ENCODE measurements at places on chromosomes 12 and 14. TPM values are rescaled to one million over a fixed set of nuclear protein-coding genes. Genes with fewer than 3 reads are reported as not detected.

DNA sequence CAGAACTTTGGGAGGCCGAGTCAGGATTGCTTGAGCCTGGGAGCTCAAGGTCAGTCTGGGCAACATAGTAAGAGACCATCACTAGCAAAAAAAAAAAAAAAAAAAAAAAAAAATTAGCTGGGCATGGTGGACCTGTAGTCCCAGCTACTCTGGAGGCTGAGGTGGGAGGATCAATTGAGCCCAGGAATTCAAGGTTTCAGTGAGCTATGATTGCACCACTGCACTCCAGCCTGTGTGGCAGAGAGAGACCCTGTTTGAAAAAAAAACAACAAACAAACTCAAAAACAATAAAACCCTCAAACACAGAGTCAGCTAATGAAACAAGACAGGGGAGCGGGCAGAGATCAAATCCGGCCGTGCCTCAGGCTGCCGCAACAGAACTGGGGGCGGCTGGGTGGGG is 41.7 kb upstream of the DLK1 start:
- DNase-seq: no peak

Gene PROX2
- 0.01 TPM for polyA plus RNA-seq

DNA sequence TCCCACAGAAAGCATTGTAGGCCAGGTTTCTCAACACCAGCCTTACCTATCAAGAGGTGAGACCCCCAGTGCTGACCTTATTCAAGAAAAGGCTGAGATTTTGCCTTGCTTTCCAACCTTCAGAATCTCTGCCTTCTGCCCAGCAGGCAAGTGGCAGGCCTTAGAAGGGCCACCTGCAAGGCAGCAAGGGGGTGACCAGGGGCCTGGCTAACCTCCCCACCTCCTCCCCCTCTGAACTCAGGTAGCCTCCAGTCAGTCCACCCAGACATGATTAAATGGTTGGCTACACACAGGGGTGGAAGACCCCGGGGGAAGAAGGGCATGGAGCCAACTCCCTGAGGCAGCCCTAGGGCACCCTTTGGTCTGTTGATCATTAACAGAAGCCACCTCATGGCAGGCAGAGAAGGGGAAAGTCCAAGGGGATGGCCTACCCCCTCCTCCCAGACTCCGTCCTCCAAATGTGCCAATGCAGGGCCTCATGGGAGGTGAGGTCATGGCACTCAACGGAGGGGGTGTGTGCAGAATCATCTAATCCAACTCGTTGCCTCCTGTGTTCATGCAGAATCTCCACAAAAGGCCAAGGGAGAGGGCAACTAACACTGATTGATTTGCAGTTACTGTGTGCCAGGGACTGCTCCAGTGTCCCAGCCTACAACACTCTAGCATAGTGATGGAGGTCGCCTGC is 8.5 kb downstream of the ZFP36L1 start:
- peak; percentile 47 for DNase-seq

GRCh38 chr14:77375973-77376770 is 722 bp downstream of the TMED8 start:
- peak; percentile 7 for DNase-seq

GRCh38 chr14:104554608-104555429 is 24.7 kb upstream of the C14orf180 start:
- DNase-seq: no peak

GRCh38 chr12:109291521-109292341 is 17.4 kb downstream of the FOXN4 start:
- peak; percentile 41 for DNase-seq

DNA sequence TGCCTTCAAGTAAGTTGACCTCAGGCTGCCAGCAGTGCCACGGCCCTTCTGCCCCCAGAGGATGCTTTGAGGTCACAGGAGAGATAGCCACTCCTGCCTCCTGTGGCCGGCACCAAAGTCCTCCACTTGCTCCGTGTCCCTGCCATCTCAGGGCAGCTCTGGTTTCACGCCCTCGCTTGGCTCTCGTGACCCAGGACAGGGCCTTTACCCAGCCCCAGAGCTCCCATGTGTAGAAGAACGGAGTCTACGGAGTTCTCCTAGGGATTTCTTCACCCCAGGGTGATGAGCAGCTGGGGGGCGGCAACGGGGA is 178.1 kb downstream of the ADGRD1 start:
- DNase-seq: no peak

GRCh38 chr14:99511421-99512109 is 30.4 kb downstream of the CCNK start:
- peak; percentile 67 for DNase-seq

GRCh38 chr12:14614704-14615121 is 47.0 kb upstream of the PLBD1 start:
- no peak for DNase-seq

- DNase-seq: no peak
Observed at GRCh38 chr12:25714198-25714984, 161.3 kb upstream of the LMNTD1 start.

Gene SIRT4
- 0.53 TPM for polyA plus RNA-seq

Gene EXOC5
- polyA plus RNA-seq: 84.0 TPM

Gene ABCD2
- polyA plus RNA-seq: 0.14 TPM

Gene STAT2
- polyA plus RNA-seq: 112 TPM

- no peak for DNase-seq
Observed at GRCh38 chr14:39875028-39875427, 442.8 kb upstream of the FBXO33 start.

DNA sequence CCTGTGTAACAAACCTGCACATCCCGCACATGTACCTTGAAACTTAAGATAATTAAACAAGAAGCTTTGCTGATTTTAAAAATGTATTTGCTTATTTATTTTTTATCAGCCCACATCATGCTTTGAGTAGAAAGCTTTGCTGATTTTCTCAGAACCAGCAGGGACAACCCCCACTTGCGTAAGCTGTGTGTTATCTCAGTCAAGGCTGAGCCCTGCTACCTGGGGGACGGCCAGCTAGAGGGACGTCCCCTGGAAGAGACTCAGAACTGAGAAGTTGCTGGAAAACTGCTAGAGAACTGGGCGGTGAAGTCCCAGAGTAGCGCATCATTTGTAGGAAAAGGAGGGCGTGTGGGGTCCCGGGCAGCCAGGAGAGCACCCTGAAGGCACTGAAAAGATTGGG is 4.1 kb upstream of the PLEK2 start:
- DNase-seq: no peak

Gene CACNA1C
- polyA plus RNA-seq: 5.4 TPM

Gene TBPL2
- not detected for polyA plus RNA-seq

- no peak for DNase-seq
Observed at GRCh38 chr14:92516966-92517506, 3.5 kb downstream of the RIN3 start.

GRCh38 chr12:20017802-20018201 is 350.5 kb upstream of the PDE3A start:
- DNase-seq: no peak

GRCh38 chr12:55724226-55724939 is 4.2 kb downstream of the RDH5 start:
- peak; percentile 60 for DNase-seq

GRCh38 chr12:132483612-132484011 is 6.3 kb upstream of the FBRSL1 start:
- no peak for DNase-seq

Gene AKAP5
- polyA plus RNA-seq: 0.30 TPM

Gene CFAP251
- polyA plus RNA-seq: 4.4 TPM

Gene ZDHHC17
- polyA plus RNA-seq: 30.5 TPM

- DNase-seq: no peak
Observed at GRCh38 chr12:131845121-131845520, 16.9 kb downstream of the MMP17 start.

Gene MYH6
- polyA plus RNA-seq: not detected

Gene LALBA
- not detected for polyA plus RNA-seq

Gene JPH4
- not detected for polyA plus RNA-seq

Gene SLCO1B1
- polyA plus RNA-seq: not detected

- no peak for DNase-seq
Observed at GRCh38 chr12:44367136-44367535, 509.0 kb downstream of the NELL2 start.

- no peak for DNase-seq
Observed at GRCh38 chr12:89316705-89317139, 35.6 kb downstream of the DUSP6 start.

DNA sequence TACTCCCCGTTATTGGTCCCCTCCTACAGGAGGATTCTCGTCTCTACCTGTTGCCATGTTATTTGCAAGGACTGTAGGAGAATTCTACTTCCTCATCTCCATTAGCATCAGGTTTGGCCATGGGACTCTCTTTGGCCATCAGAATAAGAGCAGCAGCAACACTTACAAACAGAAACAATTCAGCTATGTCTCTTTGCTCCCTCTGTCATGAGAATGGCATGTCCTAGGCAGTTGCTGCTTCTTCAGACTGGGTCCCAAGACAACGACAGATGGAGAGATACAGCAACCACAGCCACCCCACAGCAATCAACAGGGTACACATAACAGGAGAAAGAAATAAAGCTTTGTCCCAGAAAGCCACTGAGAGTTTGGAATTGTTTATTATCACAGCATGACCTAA is 19.7 kb downstream of the SLC41A2 start:
- DNase-seq: no peak

Gene C12orf60
- polyA plus RNA-seq: 1.1 TPM

- DNase-seq: no peak
Observed at GRCh38 chr14:105119408-105120025, 49.1 kb downstream of the JAG2 start.

- peak; percentile 58 for DNase-seq
Observed at GRCh38 chr14:21070083-21070609, at the start of gene ARHGEF40. TSS of gene ARHGEF40 (plus strand) at chr14:21070304. CDS start at chr14:21070397, 93 bp downstream.
